ENCODE measurements at places on chromosomes 16 and 17.
A peak's percentile ranks its signal among the peaks of the same experiment; 100 is the strongest.

GRCh38 chr17:77560841-77561240 is 397.7 kb upstream of the TNRC6C start:
- DNase-seq, result no peak

GRCh38 chr16:4618645-4619418 is 4.1 kb upstream of the UBALD1 start:
- no peak for DNase-seq

- no peak for DNase-seq
Observed at GRCh38 chr17:17712268-17712924, 31.1 kb downstream of the RAI1 start.

DNA sequence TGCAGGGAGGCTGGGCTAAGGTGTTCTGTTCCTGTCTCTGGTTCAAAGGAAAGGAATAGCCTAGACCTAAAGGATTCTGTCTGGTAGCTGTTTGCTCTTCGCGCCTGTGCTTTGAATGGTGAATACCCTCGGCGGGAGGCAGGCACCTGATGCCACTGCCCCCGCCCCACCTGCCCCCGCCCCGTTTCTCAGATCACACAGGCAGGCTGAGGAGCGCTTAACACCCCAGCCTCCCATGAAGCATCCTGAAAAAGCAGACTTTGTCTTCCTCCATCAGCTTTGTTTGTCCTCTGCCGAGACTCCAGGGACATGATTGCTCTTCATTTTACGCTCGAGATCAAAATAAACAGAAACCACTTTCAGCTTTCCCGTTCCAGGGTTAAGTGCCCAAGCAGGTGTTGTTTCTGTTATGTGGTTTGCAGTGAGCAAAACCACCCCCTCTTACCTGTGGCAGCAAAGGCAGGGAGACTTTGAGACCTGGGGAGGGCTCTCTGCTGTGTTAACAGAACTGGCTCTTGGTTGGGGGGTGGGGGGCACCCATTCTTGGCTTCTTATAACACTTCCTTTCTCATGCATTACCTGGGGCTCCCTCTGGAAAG is 452.1 kb downstream of the WWOX start:
- peak; percentile 90 for DNase-seq

DNA sequence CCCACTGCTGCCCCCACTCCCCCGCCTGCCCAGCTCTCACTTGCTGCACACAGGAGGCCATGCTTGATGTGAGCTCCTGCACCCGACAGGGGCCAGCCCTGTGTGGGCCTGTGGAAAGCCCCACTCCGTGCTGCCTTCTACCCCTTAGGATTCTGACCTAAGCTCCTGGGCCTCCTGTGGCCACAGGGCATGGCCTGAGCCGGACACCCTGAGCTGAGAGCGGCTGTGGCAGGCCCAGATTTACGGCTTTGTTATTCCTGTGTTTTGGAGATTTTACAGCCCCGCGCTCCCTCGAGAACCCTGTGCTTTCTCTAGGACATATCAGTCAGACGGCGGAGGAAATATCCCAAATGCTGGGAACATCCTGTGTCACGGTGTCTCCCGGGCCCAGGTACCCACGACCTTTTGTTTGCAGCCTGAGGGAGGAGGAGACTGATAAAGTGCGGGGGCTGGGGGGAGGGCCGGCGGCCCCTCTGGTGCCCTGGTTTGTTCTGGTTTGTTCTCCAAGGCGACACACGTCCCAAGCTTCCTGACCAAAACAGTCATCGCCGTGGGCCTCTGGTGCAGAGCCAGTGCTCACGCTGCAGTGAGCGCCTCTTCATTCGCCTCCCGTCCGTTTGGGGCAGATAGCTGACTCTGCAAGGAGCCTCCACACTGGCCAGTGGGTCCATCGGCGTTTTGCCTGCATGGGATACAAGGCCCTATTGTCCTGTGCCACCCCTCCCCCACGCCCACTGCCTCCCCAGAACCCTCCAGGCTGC is 363.4 kb downstream of the C16orf95 start:
- DNase-seq, result no peak

DNA sequence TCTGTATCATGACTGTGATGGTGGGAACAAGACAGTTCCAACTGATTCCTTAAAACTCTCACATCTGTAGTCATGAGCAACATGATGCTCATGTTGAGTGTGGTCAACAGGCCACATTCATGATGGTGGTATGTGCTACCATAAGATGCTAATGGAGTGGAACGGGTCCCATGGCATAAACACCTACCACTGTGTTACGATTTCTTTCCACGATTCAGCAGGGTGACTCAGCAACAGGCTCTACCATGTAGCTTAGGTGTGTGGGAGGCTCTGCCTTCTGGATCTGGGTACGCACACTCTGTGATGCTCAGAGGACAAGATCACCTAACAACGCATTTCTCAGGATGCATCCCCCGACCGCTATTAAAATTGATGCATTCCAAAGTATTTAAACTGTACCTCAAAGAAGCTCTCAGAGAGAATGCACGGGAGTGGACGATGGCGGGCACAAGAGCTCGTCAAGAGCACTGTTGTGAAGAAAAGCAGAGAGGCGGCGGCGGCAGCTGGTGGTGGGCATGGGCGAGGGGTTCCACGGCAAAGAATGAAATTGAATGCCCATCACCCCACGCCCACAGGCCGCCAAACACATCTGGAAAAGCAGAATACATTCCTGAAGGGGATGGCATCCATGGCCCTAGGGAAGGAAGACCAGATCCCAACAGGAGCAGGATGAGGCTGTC is 133.3 kb downstream of the ZNF778 start:
- DNase-seq, result no peak

DNA sequence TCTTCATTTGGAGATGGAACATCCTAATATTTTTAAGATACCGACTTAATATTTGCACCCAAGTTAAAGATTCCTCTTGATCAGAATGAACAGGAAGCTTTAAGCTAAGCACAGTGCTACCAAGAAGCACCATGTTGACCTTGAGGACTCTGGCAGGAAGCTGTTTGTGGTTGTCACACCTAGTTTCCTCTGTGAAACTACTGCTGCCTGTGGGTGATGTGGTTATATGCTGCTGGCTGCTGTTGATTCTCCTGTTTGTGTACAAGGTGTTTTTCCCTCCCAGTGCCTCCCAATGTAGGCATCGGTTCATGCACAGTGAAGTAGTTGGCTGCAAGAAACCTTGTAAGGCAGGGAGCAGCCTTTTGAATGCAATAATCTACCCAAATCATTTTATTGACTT is 23.4 kb downstream of the RBL2 start:
- DNase-seq, result no peak

GRCh38 chr16:58265480-58266052 is 29.3 kb downstream of the PRSS54 start:
- no peak for DNase-seq

- DNase-seq, result no peak
Observed at GRCh38 chr17:51154176-51154575, 817 bp downstream of the NME1 start.

GRCh38 chr16:75931970-75932369 is 205.7 kb upstream of the CPHXL start:
- DNase-seq, result no peak

DNA sequence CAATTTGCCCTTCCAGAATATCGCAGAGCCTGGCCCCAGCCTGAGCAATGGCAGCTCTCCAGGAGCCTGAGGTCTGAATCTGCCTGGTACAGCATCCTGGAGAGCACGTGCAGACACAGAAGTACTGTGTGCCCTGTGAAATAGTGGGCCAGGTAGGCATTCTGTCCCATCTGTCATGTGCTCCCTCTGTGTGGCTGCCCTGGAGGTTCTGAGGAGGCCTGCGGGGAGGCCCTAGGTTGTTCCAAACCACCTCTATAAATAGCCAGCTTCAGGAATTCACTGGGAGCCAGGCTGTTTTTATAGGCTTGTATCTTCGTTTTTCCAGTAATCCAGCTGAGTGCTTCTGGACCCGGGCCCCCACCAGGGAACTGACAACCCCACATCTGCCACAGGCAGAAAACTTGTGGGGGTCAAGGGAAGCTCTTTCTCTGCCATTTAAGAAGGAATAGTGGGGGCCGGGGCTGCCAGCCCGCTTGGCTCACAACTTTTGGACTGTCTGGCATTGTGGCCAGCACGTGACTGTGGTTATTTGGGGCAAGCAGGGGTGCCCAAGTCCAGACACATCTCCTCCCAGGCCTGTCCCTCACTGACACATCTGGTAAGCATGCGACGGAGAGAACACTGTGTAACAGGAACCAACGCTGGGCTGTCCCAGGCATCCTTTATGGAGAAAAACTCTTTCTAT is 356.3 kb upstream of the TNRC6C start:
- DNase-seq, result no peak

- no peak for DNase-seq
Observed at GRCh38 chr17:6712058-6712853, 913 bp downstream of the SLC13A5 start.

- no peak for DNase-seq
Observed at GRCh38 chr17:67156269-67157199, 88.5 kb downstream of the HELZ start.

- DNase-seq, result no peak
Observed at GRCh38 chr16:20897922-20898321, 2.2 kb downstream of the DCUN1D3 start.

DNA sequence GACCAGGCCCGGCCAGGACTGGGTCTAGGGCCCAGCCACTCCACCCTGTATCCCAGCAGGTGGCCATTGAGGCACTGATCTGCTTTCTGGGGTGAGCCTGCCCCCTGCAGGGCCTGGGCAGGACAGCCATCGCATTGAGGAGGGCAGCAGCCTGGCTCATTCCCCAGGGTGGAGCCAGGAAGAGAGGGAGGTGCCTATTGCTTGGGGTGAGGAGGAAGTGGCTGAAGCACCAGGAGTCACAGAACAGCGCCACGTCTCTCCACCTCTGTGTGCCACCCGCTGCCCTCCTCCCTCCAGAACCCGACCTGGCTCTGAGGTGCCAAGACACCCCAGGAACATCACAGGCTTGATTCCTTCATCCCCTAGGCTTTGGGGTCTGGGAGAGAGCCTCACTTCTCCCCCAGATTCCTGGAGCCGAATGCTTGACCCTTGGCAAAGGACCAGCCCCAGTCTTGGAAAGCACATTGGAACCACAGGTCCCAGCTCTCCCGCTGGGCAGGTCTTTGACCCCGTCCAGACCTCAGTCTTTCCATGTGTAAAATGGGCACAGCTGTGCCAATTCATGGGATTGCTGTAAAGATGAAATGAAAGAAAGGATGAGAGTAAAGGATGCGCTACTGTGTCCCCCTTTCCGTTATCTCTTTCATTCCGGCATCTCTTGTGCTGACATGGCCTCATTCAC is 7.2 kb upstream of the KRT36 start:
- peak; percentile 91 for DNase-seq

DNA sequence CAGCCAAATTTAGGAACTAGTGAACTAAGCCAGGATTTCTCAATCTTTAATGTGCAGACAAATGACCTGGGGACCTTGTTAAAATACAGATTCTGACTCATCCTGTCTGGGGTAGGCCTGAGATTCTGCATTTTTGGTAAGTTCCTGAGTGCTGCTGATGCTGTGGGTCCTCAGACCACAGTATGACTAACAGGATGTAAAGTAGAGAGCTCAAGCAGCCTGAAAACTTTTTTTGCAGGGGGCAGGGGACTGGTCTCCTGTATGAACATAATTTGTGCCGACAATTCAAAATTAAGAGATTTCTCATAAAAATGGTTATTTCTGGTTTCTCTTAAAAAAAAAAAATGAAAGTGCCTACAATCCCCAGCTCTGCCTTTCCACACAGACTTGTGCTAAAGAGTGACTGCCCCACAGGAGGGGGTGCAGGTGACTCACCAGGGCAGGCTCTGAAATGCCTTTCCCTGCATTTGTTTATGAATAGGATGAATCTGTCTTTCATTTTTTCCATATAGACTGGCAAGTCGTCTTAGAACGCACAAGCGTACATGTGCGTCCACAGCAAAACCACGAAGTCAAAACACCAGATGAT is 271.5 kb downstream of the PHKB start:
- DNase-seq, result no peak

- DNase-seq, result no peak
Observed at GRCh38 chr17:77503916-77504651, 363.3 kb downstream of the SEC14L1 start.

- DNase-seq, result no peak
Observed at GRCh38 chr16:11698271-11698689, 30.0 kb downstream of the SNN start.

GRCh38 chr17:58191241-58191896 is 1.2 kb upstream of the EPX start:
- DNase-seq, result no peak

DNA sequence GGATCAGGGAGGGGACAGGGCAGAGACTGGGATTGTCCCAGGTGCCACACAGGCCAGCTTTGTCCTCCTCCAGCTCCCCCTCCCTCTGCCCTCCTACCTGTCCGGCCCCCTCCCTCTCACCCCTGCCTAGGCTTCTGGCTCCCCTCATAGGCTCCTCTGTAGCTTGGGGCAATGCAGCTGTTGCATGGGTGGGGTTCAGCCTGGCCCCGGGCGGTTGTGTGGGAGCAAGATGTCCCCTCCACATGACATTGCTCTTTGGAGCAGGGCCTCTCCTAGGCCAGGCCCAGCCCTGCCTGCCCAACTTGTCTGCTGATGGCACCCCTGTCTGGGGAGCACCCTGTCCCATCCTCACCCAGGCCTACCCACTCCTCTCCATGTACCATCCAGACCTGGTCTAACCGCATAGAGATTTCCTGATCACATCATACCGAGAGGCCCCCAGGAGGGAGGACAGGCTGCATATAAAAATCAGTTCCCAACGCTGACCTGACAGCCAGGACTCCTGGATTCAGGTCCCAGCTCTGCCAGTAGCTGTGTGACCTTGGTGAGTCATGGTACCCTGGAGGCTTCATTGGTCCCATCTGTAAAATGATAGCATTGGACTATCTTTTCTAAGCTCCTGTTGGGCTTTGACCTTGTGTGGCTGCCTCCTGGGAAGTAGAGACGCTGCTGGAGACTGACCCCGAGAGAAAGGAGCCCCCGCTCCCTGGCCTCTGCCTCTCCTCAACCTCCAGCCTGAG is 48.8 kb upstream of the DLX4 start:
- no peak for DNase-seq

DNA sequence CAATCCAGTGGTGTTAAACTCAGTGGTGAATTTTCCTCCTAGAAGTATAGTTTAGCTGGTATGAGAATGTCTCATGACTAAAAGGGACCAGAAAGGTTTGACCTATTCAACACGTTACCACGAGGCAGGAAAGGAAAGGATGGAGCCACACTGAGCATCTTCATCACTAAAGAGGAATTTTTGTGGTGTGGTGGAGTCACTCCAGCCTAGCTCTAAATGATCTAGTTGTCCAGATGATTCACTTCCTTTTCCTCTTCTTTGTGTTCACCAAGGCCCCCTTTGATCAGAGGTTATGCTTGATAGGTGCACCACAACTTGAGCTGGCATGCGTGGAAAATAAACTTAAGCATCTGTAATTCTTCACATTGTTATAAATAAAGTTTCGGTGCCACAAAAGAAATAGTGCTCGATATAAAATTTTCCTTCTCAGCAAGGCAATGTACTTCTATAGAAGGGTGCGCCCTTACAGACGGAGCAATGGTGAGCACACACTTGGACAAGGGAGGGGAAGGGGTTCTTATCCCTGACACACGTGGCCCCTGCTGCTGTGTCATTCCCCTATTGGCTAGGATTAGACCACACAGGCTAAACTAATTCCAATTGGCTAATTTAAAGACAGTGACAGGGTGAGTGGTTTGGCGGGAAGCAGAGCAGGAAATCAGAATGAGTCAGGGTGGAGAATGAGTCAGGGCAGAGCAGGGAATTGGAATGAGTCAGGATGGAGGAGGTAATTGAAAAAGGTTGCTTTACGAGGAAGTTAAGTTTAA is 254.6 kb downstream of the HS3ST3A1 start:
- DNase-seq, result no peak

GRCh38 chr16:57017251-57017650 is 27.9 kb downstream of the NLRC5 start:
- no peak for DNase-seq

GRCh38 chr17:19298569-19299213 is 61.5 kb downstream of the EPN2 start:
- no peak for DNase-seq

- DNase-seq, result no peak
Observed at GRCh38 chr16:65624666-65625065, 502.8 kb upstream of the CDH11 start.

All from NCI-H1436 (cell line).